ENCODE measurements at places on chromosomes 6 and 20. TPM values are rescaled to one million over a fixed set of nuclear protein-coding genes. Genes with fewer than 3 reads are reported as not detected.

The LY6G6F gene
- not detected for total RNA-seq

The TXLNB gene
- 0.19 TPM for total RNA-seq

The SEMG1 gene
- total RNA-seq, result not detected

The PTCRA gene
- not detected for total RNA-seq

The HS3ST5 gene
- total RNA-seq, result not detected

The KHDC1 gene
- total RNA-seq, result 0.85 TPM

The PCK1 gene
- not detected for total RNA-seq

The MOG gene
- not detected for total RNA-seq

The NECAB3 gene
- 12.5 TPM for total RNA-seq

The CD24 gene
- total RNA-seq, result 2.7 TPM

The LHFPL5 gene
- not detected for total RNA-seq

The ZSCAN16 gene
- 12.1 TPM for total RNA-seq

The RAMACL gene
- 4.6 TPM for total RNA-seq

The LAMP5 gene
- not detected for total RNA-seq

The POU5F1 gene
- not detected for total RNA-seq

The TAF8 gene
- total RNA-seq, result 20.6 TPM

The CRISP3 gene
- total RNA-seq, result not detected

The FAM184A gene
- total RNA-seq, result 0.18 TPM

The AP5S1 gene
- 11.3 TPM for total RNA-seq

The FAM83B gene
- total RNA-seq, result not detected

The CCDC170 gene
- total RNA-seq, result 0.09 TPM

The GSTA4 gene
- 15.1 TPM for total RNA-seq

All from endothelial cell of coronary artery (primary cell).